ENCODE measurements at places on chromosomes 16 and 17.
A peak's percentile ranks its signal among the peaks of the same experiment; 100 is the strongest.

DNA sequence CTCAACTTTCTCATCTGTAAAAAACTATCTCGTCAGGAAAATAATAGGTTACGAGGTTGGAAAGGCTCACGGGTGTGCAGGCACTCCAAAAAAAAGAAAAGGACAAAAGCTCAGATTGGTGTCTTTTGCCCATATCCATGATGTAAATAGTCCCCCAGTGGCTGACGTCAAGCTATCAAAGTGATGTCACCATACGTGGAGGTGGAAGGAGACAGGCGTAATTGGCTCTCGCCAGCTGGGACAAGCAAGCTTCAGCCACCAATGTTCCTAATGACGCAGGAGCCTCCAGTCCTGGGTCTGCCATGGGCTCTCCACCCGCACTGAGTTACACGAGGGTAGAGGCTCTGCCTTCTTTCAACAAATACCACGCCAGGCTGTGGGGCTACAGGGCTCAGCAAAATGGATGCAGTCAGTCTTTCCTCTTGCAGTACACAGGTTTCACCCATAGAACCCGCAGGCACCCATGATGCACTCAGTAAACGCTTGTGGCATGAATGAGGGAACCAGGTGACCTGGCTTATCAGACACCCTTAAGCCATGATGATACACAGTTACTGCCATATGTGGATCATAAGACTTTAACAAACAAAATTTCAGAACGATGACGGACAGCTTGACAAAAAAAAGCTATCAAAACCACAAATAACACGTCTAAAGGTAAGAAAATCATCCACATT lies 50.5 kb downstream of the COTL1 start:
- no peak for DNase-seq

DNA sequence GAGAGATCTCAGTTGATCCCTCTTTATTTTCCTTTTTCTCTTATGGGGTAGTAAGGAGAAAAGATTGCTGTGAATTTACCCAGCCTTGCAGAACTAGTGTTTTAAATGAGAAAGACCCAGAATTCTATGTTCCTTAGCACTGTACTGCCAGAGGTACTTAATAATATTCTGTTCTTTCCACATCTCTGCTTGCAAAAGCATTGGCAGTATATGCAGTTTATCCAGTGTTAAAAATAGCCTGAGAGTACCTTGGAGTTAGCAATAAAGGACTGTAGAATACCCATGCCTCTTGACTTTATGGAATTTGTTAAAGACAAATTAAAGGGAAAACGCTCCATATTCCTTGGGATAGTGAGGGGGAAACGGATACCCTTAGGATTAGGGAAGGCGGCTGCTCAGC lies 11.9 kb downstream of the SLC7A6 start:
- no peak for DNase-seq

- no peak for DNase-seq
Measured at GRCh38 chr16:21336231-21336630, 58.1 kb upstream of the CRYM start.

- no peak for DNase-seq
Measured at GRCh38 chr17:47697906-47698711, 4.1 kb downstream of the TBKBP1 start.

DNA sequence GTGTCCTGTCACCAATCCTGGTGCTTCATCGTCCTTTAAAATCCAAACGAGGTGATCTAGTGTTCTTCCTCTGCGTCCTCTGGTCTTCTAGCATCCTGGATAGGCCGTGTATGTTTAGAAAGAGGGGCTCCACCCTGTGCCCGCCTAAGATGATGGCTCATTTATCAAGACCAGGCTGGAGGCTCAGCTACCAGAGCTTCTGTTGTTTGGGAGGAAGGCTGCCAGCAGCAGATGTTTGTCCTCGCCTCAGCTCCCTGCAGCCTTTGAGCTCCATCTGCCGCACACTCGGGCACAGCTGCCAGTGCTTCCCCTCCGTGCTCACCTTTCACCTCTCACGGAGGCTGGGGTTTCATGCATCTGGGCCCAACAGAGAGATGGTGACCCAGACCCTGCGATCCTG lies 954.7 kb upstream of the RBFOX1 start:
- DNase-seq, result no peak

DNA sequence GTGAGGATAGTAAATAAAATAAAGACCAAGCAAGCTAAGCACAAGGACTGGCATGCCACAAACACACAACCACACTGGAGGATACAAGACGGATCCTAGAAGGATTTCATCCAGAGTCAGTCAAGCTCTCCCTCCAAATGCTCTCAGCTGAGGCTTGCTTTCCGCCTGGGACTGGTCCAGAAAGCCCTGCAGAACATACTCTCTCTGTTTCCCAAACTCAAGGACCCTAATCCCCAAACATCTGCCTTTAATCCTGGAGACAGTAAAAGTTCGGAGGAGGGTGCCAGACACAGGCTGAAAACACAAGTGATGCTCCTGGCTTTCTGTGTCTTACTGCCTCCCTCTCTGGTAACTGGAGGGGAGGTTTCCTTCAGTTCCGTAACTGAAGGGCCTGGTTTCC lies 5.3 kb upstream of the HSD11B2 start:
- DNase-seq, result no peak

DNA sequence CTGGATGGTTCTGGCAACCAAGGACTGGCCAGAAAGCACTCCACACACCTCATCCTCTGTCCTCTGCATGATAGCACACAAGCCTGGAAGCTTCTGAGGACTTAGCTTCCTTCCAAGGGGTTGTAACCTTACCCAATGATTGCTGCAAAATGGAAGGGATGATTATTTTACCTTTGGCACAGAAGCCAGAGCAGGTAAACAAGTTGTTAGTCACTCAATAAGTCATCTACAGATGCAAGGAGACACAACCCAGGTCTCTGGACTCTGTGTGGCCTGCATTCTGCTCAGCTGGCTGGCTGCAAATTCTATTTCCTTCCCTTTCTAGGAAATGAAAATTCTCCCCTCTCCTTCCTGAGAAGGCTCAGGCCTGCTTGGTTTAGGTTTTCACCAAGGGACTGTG lies 26.7 kb upstream of the DYNLL2 start:
- DNase-seq, result no peak

DNA sequence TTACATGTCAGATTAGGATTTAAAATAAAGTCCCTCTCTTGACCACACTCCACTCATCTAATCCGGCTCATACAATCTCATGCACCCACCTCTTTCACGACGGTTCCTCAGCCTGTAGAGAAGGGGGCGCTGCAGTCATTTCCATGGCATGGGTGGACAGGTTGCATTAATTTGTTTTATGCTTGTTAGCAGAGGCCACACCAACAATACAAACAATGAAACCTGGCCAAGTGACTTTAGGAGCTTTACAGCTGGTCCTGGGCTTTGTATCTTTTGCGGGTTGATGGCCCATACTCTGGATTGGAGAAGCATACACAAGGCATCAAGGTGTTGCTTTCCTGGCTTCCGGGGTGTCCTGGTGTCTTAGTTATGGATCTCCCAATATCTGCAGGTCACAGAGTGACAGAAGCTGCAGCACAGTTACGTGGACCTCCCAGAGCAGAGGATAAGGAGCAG lies 9.7 kb upstream of the SNF8 start:
- no peak for DNase-seq

DNA sequence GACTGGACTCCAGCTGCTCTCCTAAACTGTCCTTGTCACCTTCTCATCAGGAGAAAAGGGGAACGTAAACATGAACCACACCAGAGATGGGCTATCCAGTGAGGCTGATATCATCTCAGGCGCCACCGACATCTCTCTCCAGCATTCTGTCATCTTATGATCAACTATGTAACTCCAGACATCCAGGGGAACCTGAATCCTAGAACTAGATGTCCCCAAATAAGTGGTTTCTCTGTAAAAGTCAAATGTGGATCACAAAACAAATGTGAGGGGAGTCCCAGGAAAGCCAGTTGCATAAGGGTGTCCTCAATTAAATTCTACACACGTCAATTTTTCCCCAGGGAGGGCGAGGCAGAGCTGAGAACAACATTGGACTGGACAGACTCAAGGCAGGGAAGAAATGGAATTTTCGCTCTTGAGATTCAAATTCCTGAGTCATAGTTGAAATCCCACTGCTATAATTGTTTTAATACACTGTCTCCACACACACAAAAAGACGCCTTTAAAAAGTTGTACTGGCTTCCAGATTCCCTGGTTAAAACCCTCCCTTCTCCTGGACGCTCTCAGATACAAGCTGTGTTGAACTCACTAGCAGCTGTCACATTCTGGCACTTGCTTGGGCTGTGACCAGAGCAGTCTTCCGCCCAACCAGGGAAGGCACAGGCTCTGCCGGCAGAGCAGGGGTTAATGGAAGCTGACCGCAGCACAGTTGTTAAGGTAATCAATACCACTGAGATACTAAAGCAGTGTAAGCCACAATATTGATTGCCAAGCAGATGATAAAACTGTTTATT lies 62.6 kb downstream of the ZFHX3 start:
- DNase-seq, result no peak

DNA sequence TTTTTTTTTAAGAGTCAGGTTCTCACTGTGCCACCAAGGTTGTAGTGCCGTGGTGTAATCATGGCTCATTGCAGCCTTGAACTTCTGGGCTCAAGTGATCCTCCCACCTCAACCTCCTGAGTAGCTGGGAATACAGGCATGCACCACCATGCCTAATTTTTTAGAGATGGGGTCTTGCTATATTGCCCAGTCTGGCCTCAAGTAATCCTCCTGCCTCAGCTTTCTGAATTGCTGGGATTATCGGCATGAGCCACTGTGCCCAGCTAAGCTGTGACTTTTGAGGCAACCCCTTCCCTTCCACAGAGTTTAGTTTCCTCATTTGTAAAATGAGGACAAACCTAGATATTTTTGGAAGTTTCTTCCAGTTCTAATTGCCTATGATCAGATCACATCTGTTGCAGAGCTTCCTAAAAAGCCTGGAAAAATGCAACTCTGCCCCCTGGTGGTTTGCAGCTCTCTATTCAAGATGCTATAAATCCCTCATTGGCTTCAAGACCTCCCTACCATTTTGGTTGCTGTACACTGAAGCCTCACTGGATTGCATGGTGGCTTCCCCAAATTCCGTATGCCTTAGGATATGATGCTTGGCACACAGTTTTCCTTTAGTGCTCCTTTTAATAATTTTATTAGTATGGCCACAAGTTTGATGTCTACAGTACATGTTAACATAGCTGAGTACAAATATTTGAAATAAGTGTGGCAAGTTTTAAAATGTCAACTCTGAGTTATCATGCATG lies 19.3 kb downstream of the GDE1 start:
- DNase-seq, result peak; percentile 40

GRCh38 chr16:69340095-69340644 lies 598 bp downstream of the NIP7 start:
- no peak for DNase-seq

DNA sequence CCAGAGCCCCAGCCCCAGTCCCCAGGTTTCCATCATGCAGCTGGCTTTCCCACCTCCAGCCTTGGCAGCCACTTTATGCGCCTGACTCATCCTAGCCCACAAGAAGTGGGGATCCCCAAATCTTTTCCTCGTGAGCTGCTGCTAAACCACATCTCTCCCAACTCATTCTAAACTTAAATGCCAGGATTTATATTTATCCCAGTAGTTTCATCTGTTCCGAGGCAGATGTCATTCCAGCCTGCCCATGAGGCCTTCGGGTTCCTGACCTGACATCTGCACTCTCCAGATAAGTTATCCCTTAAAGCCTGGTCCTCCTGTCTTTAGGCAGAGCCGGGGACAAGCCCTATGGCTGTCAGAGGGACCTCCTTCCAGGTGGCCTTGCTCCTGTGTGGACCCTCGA lies 16.6 kb downstream of the PLXDC1 start:
- DNase-seq, result no peak

DNA sequence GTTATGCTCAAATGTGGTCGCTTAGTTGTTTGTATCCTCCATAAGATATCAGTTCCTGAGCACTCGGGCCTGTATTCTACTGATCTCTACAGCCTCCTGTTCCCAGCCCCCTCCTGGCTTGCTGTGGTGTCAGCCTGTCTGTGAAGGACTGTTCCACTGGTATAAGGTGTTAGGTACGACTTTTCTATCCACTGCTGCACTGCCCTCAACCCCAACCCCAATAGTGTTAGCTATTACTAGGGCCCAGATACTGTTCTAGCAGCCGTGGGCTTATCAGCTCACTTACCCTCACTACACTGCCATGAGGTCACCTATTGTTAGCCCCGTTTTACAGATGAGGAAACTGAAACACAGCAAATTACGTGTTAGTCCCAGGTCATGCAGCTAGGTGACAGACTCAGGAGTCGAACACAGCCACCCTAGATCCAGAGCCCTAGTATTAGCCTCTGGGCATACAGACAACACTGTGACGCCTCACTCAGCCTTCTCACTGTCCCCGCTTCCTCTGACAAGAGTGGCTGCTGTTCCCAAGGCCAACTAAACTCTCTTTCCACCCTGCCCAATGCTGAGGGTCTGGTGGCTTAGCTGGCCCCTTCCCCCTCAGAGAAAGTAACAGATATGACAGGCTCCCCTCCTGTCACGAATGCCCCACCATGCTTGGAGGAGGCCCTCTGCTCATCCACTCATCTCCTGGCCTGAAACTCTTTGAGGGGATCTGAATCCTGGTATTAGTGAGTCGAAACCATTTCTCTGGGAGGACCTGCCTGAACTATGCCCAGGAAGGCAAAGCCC lies 25.6 kb upstream of the ZNF652 start:
- DNase-seq, result no peak
